ENCODE measurements at places on chromosomes 12 and 14.

- DNase-seq: no peak
These were observed 56.6 kb downstream of the SLC2A13 start for GRCh38 chr12:40049268-40049667.

GRCh38 chr12:48783432-48783831 lies 5.5 kb downstream of the ADCY6 start:
- no peak for DNase-seq

- no peak for DNase-seq
These were observed 619 bp downstream of the ERC1 start for GRCh38 chr12:991350-992333.

GRCh38 chr12:52645120-52645761 lies 6.8 kb downstream of the KRT2 start:
- DNase-seq: no peak

DNA sequence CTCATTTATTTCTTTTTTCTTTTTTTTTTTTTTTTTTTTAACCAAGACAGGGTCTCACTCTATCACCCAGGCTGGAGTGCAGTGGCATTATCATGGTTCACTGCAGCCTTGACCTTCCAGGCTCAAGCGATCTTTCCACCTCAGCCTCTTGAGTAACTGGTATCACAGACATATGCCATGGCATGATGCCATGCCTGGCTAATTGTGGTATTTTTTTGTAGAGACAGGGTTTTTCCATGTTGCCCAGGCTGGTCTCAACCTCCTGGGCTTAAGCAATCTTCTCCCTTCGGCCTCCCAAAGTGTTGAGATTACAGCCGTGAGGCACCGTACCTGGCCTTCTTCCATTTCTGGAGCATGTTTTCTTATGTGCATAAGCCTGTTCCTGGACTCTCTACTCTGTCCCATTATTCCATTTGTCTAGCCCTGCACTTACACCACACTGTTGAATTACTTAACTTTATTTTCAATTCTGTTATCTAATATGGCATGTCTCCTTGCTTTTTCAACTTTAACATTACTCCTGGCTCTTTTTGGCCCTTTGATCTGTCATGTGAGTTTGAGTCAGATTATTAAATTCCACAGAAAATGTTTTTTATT lies 47.9 kb upstream of the PTGDR start:
- DNase-seq: no peak

DNA sequence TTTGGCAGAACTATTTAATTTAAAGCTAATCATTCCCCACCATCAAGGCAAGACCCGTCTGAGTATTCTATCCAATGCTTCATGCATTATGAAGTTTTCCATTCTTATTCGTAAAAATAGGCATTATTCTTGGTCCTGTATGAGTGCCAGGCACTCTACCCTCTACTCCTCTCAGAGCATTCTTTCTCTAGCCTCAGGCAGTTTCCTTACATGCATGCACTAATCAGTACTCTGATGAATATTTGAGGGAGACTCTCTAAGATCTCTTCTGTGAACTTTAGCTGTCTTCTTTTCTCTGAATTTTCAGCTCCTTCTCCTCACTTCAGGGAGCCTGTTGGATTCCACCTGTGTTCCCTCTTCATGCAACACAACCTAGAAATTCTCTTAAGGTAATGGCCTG lies 334.7 kb downstream of the RAD51B start:
- no peak for DNase-seq

DNA sequence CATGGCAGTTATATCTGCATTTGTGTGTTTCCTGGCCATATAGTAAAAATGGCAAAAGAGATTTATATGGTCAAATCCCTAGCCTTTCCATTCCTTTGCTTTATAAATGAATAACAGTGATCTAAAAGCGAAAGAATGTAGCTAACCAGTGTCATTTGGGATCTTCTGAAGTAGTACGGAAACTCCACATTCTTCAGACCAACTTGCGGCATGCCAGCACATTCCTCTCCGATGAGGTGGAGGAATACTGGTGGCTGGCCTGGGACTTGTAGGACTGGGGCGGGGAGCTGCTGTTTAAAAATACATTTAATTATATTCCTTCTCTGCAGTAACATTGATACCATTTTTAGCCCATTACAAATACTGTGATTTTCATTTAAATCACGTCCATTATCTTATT lies 85.3 kb downstream of the SAMD4A start:
- peak; percentile 100 for DNase-seq

GRCh38 chr12:70876952-70877351 lies 43.6 kb downstream of the PTPRR start:
- peak; percentile 11 for DNase-seq

DNA sequence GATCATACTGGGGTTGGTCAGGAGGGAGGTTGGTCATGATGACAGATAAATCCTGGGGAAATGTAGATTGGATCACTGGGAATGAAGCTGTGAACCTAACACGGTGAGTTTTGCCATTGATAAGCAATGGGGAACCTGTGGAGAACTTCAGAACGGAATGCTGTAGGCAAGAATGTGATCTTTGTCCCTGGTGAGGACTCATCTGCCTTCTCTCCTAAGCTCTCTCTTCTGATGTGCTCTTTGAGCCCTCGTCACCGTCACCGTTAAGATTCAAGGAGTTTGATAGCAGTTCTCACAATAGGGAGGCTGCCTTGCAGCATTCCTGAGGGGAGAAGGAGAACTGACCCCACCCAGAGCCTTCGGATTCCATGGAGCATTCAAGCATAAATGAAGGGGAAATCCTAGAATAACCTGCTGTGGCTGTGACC lies 217.6 kb downstream of the ANO6 start:
- DNase-seq: no peak

GRCh38 chr12:116808113-116809105 lies 70.3 kb downstream of the RNFT2 start:
- no peak for DNase-seq

GRCh38 chr14:73220634-73221033 lies 16.7 kb upstream of the PAPLN start:
- no peak for DNase-seq

DNA sequence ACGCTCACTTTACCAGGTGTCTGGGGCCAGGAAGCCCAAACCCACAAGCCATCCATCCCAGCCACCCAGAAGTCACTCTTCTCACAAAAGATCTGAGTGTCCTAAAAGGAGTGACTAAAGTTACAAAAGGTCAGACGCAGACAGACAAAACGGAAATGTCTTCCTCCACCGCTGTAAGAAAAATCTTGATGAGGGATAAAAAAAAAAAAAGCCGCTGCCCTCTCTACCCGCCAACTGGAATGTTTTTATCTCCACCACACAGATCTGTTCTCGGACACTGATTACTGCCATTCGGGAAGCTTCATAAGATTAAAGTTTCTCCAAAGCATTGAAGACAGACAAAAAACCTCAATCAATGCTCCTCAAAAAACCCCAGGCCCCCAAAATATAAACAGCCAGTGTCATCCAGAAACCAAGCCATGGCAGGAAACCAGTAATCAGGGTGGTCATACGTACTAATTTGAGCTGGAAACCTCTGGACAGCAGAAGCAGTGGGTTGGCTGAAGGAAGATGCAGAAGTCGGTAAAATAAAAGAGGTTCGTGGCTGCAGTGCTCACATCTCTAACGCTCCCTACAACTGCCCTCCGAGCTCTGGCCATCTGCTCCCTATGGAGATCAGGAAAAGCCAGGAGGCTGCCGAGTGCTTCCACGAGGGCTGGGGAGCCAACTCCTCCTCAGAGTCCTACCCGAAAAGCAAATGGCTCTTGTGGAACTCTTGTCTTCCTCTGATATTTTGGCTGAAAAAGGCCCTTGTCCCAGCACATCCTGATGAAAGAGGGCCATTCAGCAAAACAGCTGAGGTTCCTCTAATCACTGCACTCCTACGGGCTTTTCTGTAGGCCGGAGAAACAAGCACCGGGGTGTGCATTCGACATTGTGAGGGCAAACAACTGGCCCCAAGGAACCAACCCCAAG lies 30.3 kb downstream of the SSH1 start:
- peak; percentile 72 for DNase-seq

GRCh38 chr12:87323369-87323768 lies 705.8 kb downstream of the C12orf50 start:
- DNase-seq: peak; percentile 93
